ENCODE measurements at places on chromosomes 3 and 15.

DNA sequence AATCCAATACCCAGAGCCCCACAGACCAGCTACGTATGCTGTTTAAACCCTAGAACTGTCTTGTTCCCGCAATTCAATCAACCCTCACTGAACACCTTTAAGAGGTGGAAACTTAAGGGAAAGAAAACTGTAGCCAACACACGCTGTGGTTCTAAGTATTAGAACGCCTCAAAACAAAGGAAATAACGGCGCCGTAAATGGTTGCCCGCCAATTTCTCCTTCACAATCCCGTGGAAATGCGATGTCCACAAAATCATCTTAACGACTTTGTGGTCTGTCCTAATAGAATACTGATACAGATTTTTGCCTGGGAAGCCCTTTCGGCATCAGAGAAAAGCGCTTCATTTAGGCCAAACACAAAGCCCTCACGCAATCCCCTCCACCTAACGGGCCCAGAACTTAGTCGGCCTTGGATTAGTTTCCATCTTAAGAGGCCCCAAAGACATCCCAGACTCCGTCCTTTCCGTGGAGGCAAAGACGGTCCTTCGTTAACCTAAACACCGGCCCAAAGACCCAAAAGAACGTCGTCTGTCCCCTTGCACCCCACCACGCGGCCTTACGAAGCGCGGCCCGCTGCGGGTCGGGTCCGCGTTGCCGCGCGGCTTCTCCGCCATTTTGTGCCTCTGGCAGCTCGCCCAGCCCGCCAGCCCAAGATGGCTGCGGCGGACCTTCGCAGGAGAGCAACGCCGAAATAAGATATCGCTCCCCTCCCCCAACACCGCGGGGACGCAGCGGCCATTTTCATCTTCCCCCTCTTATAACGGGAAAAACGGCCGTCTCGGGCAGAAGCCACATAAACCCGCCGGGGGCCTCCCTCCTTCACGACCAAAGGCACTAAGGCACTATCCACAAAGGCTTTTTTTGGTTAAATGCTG, 763 bp downstream of the TRA2B start:
- DNase-seq = peak; percentile 94

GRCh38 chr3:101638261-101638745, 38.6 kb downstream of the ZBTB11 start:
- DNase-seq = no peak

DNA sequence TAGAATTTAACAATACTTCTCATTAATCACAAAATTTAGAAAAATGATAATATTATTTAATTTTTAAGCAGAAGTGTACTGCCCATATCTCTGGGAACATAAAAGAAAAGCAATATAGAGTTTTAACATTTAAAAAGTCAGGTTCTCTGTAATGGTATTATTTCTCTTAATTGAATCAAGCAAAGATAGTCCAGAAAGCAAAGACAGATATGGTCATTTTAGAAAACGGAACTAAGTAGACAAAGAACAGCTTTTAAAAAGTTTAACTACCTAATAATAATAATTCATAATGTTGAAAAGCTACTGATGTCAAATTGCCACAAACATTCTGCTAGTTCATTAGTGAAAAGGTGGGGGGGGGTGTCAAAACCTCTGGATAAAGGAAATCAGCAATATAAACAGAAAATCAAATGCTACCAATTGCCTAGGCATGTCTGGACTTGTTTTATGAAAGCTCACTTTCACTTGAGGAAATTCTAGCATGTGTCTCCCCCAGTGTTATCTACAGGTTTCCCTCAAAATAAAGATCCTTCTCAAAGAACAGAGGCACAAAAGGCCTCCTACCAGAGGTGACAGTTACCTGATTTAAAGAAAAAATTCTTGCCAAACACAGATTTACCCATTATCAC, 1.7 kb downstream of the ZMAT3 start:
- peak; percentile 23 for DNase-seq

- DNase-seq = no peak
These were observed 947.7 kb downstream of the TUSC7 start for GRCh38 chr3:117657278-117657677.

DNA sequence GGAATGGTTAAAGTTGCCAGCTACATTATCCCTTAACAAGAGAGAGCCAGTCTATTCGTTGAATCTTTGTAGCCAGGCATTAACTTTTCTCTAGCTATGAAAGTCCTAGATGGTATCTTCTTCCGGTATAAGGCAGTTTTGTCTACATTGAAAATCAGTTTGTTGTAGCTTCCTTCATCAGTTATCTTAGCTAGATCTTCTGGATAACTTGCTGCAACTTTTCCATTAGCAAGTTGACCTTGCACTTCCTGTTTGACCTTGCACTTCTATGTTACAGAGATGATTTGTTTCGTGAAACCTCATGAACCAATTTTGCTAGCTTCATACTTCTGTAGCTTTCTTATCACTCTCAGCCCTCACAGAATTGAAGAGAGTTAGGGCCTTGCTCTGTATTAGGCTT, 24.1 kb downstream of the TOPAZ1 start:
- DNase-seq = no peak

- DNase-seq = no peak
These were observed 78.5 kb upstream of the DLG1 start for GRCh38 chr3:197376735-197377555.

- DNase-seq = no peak
These were observed 151.4 kb downstream of the FBLN2 start for GRCh38 chr3:13700362-13700761.

DNA sequence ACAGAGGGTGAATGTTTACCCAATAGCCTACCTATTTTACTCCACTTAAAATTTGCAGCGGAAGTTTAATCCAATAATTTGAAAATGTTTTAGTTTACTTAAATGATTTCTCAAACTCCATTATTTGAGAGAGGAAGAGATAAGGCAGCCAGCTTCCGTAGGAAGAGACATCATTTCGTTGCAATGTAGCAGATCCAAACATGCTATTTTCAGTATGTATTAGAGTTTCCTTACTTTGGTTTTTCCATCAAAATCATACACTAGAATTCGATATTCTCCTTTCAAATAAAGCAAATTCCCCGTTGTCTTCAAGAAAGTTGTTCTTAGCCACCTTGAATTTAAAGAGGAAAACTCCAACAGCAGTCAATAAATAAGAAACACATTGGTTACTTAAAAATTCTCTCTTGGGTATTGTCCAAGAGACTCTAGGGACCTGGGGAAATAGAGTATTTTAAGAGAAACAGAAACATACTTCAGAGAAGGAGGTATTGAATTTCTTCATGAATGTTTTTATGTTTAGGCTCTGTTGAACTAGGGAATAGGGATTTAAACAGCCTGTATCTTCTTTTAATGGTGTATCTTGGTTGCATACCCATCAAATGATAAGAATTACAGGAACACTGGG, 324.5 kb upstream of the GBE1 start:
- DNase-seq = no peak

GRCh38 chr15:58303236-58303635, 128.6 kb upstream of the LIPC start:
- DNase-seq = no peak

DNA sequence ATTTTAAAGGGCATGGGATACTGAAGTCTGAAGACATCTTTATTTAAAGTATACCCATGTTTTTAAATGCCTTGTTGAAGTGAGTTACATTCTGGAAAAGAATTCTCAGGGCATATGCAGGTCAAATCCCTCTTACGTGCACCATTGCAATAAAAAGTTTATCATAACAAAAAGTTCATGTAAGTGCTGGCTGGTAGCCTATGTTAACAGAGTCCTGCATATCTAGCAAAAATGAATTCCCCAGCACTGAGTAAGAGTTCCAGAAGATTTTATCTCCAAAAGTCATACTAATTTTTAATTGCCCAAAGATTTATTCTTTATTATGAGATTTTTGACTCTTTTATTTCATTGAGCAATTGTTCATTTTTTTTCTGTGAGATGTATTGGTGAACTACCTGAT, 104.7 kb upstream of the ROBO1 start:
- no peak for DNase-seq

DNA sequence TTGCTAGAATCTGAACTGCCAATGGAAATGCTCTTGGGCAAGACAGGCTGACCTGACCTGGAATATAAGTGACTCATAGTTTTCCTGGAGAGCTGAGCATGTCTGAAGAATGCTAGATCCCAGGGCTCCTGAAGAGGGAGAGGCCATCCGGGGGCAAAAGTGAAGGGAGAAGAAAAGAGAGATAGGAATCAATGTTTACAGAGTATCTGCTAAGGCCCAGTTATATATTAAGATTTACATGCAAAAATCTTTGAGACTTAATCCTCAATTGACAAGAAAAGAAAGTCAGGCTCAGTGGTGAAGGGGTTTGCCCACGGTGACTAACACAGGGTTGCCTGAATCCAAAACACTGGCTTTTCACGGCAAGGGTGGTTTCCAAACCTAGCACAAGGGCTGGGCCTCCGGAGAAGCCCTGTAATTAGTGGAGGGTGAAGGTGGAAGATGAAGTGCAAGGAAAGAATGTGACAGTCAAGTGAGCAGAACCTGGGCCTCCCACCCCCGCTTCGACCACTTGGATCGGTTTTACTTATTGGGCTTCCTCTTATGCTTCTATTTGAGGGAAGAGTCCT, 91.7 kb upstream of the FGF12 start:
- no peak for DNase-seq

All from NCI-H1105 (cell line).